ENCODE measurements at places on chromosomes 12 and 14. TPM values are rescaled to one million over a fixed set of nuclear protein-coding genes. Genes with fewer than 3 reads are reported as not detected.

AQP2 gene
- total RNA-seq: not detected

KRT86 gene
- 0.14 TPM for total RNA-seq

IL26 gene
- not detected for total RNA-seq

CPNE8 gene
- 3.2 TPM for total RNA-seq

GPR162 gene
- total RNA-seq: 17.8 TPM

CCDC38 gene
- not detected for total RNA-seq

MYBPC1 gene
- total RNA-seq: 18.0 TPM

MSRB3 gene
- total RNA-seq: 2.2 TPM

TEX22 gene
- total RNA-seq: 0.76 TPM

CCDC197 gene
- total RNA-seq: not detected

FBXW8 gene
- 28.2 TPM for total RNA-seq

DCN gene
- 75.1 TPM for total RNA-seq

APOLD1 gene
- 2.9 TPM for total RNA-seq

PPP1R1A gene
- 43.3 TPM for total RNA-seq

MSI1 gene
- 71.7 TPM for total RNA-seq

ZFP36L1 gene
- total RNA-seq: 564 TPM

PUS1 gene
- total RNA-seq: 32.2 TPM

ERP27 gene
- 42.3 TPM for total RNA-seq

KCNK10 gene
- 0.12 TPM for total RNA-seq

TOMM20L gene
- not detected for total RNA-seq

TRMT5 gene
- total RNA-seq: 15.2 TPM

AKAP5 gene
- total RNA-seq: 0.52 TPM

NANOG gene
- total RNA-seq: not detected

TAS2R50 gene
- total RNA-seq: 0.86 TPM

AICDA gene
- total RNA-seq: not detected

OASL gene
- total RNA-seq: 0.19 TPM

GPRC5A gene
- total RNA-seq: 152 TPM

KRT4 gene
- total RNA-seq: 3,134 TPM

TSPAN11 gene
- total RNA-seq: 52.3 TPM

FAR2 gene
- 15.9 TPM for total RNA-seq

OLR1 gene
- total RNA-seq: 2.8 TPM

PTPRB gene
- total RNA-seq: 1.2 TPM

SLC4A8 gene
- total RNA-seq: 14.0 TPM

CEBPE gene
- not detected for total RNA-seq

PLA2G1B gene
- total RNA-seq: not detected

EGLN3 gene
- total RNA-seq: 13.2 TPM

CD69 gene
- 0.19 TPM for total RNA-seq

MMAB gene
- total RNA-seq: 39.0 TPM

KRT82 gene
- not detected for total RNA-seq

IL23A gene
- total RNA-seq: 0.48 TPM

OR6C1 gene
- not detected for total RNA-seq

HEATR5A gene
- 27.3 TPM for total RNA-seq

JDP2 gene
- total RNA-seq: 31.3 TPM

ORMDL2 gene
- 76.1 TPM for total RNA-seq

LGR5 gene
- total RNA-seq: 1.4 TPM

MMP19 gene
- total RNA-seq: 0.48 TPM

TAS2R42 gene
- total RNA-seq: not detected

G2E3 gene
- 20.6 TPM for total RNA-seq

CISTR gene
- total RNA-seq: not detected

GZMH gene
- total RNA-seq: not detected

LDHB gene
- total RNA-seq: 848 TPM

LRP1-AS gene
- not detected for total RNA-seq

TAS2R7 gene
- total RNA-seq: not detected

NEUROD4 gene
- 3.3 TPM for total RNA-seq

MIP gene
- total RNA-seq: not detected

P3H3 gene
- 40.7 TPM for total RNA-seq

RILPL1 gene
- total RNA-seq: 11.8 TPM

OVCH1 gene
- total RNA-seq: 3.2 TPM

All from type B pancreatic cell (in vitro differentiated cells).